ENCODE measurements at places on chromosomes 4 and X.

DNA sequence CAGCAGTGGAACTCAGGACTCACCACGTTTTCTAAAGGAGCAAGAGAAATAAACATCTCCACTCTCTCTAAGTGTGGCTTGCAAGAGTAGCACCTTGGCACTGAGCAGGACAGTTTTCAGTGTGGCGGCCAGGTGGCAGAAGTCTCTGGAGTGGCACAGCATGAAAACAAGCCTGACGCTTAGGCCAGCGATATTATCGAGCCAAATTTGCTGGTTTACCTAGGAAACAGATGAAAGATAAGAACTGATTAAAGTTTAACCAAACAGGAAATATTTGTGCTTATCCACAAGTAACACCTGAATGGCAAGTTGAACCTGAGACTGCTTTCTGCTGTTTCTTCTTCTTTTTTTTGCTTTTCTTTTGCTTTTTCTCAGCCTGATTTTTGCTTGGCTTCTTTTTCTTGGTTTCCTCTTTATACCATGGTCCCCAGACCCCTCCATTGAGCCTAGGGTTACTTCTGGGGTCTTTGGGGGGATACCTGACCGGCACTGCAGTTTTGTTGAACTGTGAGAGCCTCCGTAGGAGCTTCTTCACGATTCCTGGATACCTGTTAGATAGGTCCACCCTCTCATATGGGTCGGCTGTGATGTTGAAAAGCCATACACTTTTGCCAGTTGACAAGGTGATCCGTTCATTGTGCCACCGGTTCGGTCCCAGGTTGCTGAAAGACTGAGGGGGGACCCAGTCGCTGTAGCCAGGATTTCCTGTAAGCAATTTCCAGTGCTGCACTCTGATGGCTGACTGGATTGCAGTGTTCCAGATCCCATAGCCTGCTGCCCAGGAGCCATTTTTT is 77.3 kb downstream of the ARSJ start:
- DNase-seq = no peak

DNA sequence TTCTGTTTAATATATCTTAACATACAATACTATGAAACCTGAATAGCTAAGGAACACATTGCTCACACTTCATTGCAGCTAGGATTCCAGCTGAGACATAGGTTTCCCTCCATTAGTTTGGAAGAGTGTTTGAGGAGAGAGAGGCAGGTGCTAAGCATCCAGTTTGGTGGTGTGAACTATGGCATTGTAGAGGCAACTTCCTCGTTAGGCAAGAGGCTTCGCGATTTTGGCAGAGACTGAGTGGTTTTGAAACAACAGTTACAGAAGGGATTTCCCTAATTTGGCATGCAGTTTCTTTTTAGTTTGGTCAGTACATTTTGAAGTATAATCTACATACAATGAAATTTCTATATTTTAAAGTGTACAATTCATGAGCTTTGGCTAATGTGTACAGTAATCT is 117.1 kb upstream of the BMP3 start:
- DNase-seq = no peak

- no peak for DNase-seq
Measured at GRCh38 chrX:13536551-13536950, 32.9 kb upstream of the EGFL6 start.

GRCh38 chrX:87583679-87584078 is 66.1 kb downstream of the KLHL4 start:
- no peak for DNase-seq

DNA sequence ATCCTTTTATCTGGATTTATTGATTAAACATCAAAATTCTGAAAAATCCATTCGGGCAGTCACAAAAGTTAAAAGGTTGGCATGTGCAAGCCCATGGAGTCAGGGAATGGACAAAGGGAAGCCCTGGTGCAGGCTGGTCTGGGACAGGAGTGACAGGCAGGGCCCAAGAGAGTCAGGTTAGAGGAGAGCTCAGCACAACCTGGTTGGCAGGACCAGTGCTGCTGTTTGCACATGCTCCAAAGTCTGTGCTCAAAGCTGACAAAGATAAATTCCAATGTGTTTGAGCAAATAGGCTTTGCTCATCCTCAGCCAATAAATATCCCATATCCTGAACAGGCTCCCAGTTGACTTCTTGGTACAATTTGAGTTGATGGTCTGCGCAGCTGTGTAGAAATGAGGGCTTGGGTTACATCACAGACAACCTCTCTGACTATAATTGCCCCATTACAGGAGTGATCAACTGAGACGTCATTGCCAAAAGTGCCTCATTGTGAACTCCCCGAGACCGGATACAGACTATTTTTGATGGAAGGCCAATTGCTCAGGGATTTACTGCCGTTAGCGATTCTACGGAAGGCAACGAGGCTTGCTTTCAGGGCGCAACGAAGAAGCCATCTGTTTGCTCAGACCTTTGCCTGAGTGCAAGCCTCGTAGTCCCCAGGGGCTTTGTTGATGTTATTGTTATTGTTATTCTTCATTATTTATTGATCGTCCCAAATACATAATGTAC is 1008.1 kb upstream of the TENM3 start:
- DNase-seq = no peak

DNA sequence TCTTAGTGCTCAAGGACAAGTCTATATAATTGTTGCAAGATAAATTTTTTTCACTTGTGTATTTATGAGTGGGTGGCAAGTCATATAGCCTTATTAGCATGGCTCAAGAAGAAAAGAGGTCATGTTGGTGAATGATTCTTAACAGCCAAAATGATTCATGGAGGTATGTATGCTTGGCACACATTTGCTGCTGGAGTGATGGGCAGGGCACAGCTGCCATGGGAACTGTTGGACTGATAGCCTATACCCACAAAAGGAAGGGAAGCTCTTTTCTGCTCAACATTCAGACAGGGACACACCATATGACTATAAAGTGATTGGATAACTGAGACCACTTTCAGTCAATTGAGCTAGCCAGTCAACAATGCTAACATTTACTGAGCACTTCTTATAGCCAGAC is 46.8 kb upstream of the PITX2 start:
- no peak for DNase-seq

DNA sequence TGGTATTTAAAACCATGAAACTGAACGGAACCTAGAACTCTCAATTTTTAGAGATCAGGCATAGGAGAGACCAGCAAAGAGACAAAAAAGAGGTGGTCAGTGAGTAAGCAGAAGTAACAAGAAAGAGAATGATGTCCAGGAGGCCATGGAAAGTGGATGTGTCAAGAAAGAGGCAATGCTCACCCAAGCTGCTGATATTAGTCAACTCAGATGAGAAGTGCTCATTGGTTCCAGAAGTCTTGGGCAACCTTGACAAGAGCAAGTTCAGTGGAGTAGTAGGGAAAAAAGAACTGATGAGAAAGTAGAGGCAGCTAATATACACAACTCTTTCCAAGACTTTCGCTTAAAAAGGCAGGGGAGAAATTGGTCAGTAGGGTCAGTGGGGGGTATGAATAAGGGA is 23.0 kb upstream of the CCDC149 start:
- DNase-seq = no peak

- DNase-seq = peak; percentile 74
Measured at GRCh38 chrX:154398668-154399526, 720 bp downstream of the RPL10 start.

DNA sequence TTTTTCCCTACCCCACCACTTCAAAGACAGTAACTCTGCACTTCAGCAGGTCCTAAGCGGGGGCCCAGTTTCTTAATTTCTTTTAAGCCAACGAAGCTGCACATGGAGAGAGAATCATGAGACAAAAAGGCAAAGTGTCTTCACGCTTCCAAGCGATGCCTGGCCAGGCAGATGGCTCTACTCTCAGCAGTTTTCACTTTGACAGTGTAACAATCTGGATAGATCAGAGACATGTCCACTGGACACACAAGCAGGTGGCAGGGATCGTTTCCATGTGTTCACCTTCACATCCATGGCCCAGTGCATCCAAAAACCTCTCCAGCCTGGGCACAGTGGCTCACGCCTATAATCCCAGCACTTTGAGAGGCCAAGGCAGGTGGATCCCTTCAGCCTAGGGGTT is 27.8 kb downstream of the PPP2R2C start:
- DNase-seq = no peak

DNA sequence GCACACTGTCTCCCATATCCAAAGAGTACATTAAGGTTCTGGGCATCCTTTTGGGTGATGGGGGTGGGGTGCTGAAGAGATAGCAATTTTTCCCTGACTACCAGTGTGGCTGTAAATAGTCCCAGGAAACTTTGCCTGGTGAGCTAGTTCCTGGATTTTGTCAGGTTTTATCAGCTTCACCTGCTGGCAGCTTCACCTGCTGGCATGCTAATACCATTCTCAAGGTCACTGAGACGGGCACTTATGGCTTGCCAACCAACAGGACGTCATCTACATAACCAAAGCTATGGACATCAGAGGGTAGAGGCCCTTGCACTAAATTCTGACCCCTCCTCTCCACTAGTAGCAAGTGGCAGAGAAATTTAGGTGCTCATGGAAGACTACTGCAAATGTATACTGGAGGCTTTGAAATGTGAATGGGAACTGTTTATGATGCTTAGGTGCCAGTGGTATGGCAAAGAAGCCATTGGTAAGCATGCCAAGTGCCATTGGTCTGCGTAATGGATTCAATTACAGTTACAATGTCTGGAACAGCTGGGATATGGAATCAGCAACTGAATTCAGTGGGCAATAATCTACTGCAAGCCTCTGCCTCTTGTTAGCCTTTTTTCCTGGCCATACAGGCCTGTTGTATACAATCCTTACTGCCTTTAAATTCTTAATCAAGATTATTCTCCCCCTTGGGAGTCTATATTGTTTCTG is 71.6 kb upstream of the SH3RF1 start:
- DNase-seq = no peak

DNA sequence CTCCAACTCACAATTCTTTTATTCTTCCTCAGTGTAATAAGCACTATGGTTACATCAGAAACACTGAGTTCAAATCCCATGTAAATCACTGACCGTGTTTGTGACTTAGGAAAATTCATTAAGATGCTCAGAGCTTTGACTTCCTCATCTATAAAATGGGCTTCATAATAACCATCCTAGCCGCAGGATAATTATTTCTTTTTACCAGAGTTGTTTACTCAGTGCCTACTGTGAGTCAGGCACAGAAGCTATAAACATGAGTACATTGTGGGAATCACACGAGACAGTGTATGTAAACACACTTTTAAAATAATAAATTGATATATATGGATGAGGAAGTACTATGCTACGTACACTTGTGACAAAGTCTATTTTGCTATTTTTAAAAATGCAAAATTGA is 296.3 kb upstream of the TENM3 start:
- no peak for DNase-seq

DNA sequence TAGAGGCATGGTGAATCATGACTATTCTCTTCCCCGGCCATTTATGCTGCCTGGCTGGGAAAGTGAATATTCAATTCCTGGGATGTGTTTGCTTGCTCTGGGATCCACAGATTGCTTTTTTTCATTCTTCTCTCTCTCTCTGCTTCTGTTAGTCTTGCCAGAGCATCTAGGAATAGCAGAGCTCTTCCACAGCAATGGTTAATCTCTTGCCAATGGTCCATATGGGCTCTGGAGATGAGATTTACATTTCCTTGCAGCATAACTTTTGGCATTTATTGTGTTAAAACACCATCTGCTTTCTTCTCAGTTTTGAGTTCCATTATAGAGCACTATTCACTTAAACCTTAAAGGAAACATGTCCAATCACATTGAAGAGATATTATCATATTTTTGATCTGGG is 59.2 kb upstream of the GUCY1A1 start:
- DNase-seq = peak; percentile 86

DNA sequence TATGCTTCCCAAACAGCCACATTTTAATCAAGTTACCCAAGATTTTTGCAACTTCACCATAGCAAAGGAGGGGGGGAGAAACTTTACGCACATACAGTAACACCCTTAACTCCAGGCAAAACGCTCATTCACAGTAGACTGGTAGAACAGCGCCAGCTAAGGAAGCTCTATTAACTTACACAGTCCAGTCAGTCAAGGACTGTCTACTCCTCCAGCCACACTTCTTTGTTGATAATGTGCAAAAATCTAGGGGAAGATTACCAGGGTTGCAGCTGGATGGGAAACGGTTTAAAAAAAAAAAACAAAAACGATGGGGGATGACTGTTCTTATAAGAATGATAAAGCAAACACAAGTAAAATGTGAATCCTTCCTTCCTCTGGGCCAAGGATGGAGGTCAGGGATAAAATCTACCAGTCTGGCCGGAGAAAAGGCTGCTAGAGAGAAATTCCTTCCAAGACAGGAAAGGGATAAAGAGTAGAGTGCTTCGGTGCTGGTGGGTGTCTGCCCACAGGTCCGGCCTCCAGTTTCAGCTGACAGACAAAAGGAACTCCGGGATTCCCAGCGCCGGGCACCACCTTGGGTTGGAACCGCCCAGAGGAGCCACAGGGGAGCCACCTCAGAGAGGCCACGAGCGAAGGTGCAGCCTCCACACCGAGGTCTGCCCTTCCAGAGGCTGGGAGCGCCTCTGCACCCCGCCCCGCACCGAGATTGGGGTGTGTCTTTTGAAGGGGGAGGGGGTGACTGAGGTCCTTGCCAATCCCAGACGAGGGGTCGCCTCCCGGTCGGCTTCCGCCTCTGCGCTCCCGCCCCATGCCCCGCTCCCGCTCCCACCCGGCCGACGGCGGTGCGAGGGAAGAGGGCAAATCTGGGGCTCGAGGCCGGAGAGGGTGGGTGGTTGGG is 811 bp downstream of the ANKRD50 start:
- DNase-seq = peak; percentile 26

- no peak for DNase-seq
Measured at GRCh38 chrX:17441965-17442364, 67.0 kb downstream of the NHS start.

- DNase-seq = no peak
Measured at GRCh38 chrX:151181088-151181487, 4.7 kb downstream of the GPR50 start.

GRCh38 chr4:8843597-8843996 is 28.0 kb downstream of the HMX1 start:
- no peak for DNase-seq

GRCh38 chrX:107514944-107515343 is 65.5 kb downstream of the FRMPD3 start:
- DNase-seq = no peak

DNA sequence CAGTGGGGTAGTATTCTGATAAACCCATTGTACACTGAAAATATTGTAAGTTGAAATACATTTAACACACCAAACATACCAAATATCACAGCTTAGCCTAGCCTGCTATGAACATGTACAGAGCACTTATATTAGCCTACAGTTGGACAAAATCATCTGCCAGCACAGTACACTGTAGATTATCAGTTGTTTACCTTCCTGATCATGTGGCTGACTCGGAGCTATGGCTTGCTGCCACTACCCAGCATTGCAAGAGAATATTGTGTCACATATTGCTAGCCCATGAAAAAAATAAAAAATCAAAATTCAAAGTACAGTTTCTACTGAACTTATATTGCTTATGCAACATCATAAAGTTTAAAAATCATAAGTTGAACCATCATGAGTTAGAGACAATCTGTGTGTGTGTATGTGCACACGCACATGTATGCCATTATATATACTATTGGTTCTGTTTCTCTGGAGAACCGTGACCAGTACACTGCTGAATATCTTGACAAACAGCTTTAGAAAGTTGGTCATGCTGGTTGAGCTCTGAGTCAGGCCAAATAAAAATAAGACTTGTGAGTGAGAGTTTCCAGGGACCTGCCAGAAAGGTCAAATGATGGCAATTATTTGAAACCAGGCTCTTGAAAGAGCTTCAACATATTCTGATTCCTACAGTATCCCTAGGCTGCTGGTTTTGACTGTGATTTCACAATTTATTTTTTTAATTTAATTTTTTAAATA is 238.5 kb downstream of the PRR32 start:
- no peak for DNase-seq

GRCh38 chr4:66052426-66052825 is 382.1 kb upstream of the EPHA5 start:
- DNase-seq = peak; percentile 72
